ENCODE measurements at places on chromosomes 3 and 15.

GRCh38 chr15:97479957-97480356 lies 480.5 kb upstream of the ARRDC4 start:
- no peak for DNase-seq

- DNase-seq = no peak
Observed at GRCh38 chr15:76718863-76719262, 186.3 kb downstream of the SCAPER start.

DNA sequence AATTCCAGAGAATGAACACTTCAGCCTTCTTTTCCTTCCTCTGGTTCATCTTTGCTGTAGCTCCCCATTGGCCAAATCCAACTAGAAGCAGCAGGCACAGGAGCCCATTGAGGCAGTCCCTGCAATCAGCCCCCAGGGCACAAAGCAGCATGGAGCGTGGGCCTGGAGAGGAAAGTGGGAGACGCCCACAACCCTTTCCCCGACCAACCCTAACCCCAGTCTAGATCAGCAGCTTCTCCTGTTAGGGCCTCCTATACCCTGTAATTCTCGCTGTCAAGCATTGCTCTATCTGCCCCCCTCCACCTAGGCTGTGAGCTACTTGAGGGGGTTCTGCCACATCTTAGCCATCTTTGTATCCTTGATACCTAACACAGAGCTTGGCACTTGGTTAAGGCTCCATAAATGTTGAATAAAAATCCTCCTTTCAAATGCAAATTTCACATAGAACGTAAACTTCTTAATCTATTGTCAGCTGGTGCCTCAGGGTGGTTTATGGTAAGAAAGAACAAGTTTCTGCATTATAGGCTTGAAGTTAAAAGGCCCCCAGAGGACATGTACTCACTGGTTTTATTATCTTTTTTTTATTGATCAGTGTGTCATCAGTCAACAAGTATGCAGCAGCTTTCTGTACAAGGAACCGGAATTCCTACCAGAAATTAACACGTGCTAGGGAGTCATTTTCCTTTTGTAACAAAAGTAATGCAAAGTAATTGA lies 97.9 kb upstream of the PFN2 start:
- no peak for DNase-seq

DNA sequence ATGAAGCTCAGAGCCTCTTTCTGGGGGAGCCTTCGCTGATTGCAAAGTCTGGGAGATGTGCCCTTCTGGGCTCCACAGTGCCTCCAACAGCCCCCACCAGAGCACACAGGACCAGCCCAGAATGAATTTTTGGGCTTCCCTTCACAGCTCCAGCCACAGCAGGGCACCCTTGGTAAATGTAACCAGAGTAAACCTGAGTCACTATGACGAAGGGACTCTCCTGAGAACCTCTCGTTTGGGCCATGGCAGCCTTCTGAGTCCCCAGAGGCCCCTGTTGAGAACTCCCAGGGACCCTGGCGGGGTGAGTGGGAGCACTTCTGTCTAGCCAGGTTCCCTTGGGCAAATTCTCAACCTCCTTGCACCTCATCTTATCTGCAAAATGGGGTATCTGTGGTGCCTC lies 20.8 kb downstream of the FAM3D start:
- no peak for DNase-seq

DNA sequence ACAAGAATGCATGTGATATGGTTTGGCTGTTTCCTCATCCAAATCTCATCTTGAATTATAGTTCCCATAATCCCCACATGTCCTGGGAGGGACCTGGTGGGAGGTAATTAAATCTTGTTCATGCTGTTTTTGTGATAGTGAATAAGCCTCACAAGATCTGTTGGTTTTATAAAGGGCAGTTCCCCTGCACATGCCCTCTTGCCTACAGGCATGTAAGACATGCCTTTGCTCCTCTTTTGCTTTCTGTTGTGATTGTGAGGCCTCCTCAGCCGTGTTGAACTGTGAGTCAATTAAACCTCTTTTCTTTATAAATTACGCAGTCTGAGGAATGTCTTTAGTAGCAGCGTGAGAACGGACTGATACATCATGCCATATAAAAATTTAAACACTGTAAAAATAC lies 1537.0 kb downstream of the OTOL1 start:
- DNase-seq = no peak

DNA sequence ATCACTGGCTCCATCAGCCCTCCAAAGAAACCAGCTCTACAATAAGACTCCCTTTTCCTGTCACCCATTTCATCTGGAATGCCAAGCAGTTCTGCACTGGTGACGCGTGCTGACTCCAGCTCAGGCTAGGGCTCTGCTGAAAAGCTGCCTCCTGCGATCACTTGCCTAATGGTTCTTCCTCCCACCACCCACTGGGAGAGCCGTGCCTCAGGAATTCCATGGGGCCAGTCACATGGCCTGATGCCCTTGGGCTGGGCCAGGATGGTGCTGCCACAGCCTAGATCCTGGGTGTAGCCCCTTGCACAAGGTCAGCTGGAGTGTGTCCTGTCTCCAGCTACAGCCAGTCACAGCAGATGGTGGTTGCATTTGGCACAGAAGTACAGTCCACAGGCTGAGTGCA lies 98.9 kb downstream of the DNAJB8 start:
- no peak for DNase-seq

GRCh38 chr3:104353951-104354350 lies 1012.8 kb upstream of the ALCAM start:
- no peak for DNase-seq

- peak; percentile 13 for DNase-seq
Observed at GRCh38 chr3:13123765-13124164, 50.5 kb upstream of the IQSEC1 start.

DNA sequence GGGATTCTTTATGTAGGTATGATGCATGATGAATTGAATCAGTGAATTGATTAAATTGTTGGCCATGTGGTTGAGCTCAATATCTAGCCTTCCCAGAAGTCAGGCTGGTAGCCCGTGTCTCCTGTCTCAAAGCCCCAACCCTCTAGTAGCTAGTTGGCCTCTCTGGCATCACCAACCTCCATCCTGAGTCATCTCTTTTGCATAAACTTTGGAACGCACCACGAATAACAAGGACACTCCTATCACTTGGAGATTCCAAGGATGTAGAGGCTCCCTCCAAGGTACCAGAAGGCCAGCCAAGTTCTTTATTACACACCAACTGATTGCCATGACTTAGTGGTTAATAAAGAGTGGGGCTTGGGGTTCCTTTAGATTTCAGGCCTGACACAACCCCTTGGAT lies 148.4 kb downstream of the APBA2 start:
- no peak for DNase-seq
